ENCODE measurements at places on chromosomes 11 and 22. TPM values are rescaled to one million over a fixed set of nuclear protein-coding genes. Genes with fewer than 3 reads are reported as not detected.

Gene PATE3
- total RNA-seq, result not detected

Gene ACTN3
- 0.06 TPM for total RNA-seq

Gene NNMT
- 337 TPM for total RNA-seq

Gene MYO7A
- 1.3 TPM for total RNA-seq

Gene DAGLA
- 6.6 TPM for total RNA-seq

Gene KCNQ1OT1
- 0.07 TPM for total RNA-seq

Gene SAA1
- total RNA-seq, result 3.4 TPM

Gene TALDO1
- 392 TPM for total RNA-seq

Gene MRPL48
- total RNA-seq, result 46.9 TPM

Gene LBHD1
- total RNA-seq, result 5.1 TPM

Gene SLC22A8
- total RNA-seq, result not detected

Gene MMP1
- 0.74 TPM for total RNA-seq

Gene SLC35C1
- 31.4 TPM for total RNA-seq

Gene FAR1
- total RNA-seq, result 58.6 TPM

Gene KRTAP5-7
- not detected for total RNA-seq

Gene TRIM51
- total RNA-seq, result not detected

Gene SLC5A1
- 0.03 TPM for total RNA-seq

Gene SEZ6L
- total RNA-seq, result not detected

Gene UVRAG
- total RNA-seq, result 9.3 TPM

Gene MPZL2
- 0.06 TPM for total RNA-seq

Gene YPEL4
- 0.39 TPM for total RNA-seq

Gene MOGAT2
- total RNA-seq, result not detected

Gene ART1
- not detected for total RNA-seq

Gene MLC1
- not detected for total RNA-seq

Gene SLC1A2
- total RNA-seq, result 0.10 TPM

Gene MB
- total RNA-seq, result 6.8 TPM

Gene FOLH1
- not detected for total RNA-seq

Gene UPK3A
- total RNA-seq, result not detected

Gene MMP8
- not detected for total RNA-seq

Gene SCGB1D2
- total RNA-seq, result 0.28 TPM

Gene ZNF214
- 0.81 TPM for total RNA-seq

Gene TMEM123
- total RNA-seq, result 160 TPM

Gene MIOX
- total RNA-seq, result not detected

Gene INPP5J
- total RNA-seq, result 0.54 TPM

Gene ELFN2
- total RNA-seq, result 6.0 TPM

All from A549 treated with Hydrocortisone at 1 μM for 4 hours (cell line).